ENCODE measurements at places on chromosomes 13 and 19.

GRCh38 chr19:21900401-21900800 lies 64.4 kb upstream of the ZNF43 start:
- no peak for DNase-seq

- DNase-seq, result no peak
These were observed 154.9 kb upstream of the TRPC4 start for GRCh38 chr13:38024431-38024830.

GRCh38 chr13:81781471-81781870 lies 1440.5 kb upstream of the SPRY2 start:
- DNase-seq, result no peak

DNA sequence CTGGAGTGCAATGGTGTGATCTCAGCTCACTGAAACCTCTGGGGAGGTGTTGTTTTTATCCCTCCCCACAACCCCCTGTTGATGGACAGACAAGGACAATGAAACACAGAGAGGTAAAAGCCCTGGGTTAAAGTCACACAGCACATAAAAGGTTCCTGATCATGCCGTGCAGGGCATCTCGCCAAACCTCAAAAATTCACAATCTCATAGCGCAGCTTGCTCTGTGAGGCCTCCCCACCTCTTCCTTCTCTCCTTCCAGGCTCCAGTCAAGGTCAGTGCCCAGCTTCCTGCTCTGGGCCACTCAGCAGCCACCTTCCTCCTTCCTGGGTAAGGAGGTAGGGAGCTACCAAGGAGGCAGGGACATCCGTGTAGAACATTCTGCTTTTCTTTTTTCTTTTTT lies 2.3 kb downstream of the FUT2 start:
- DNase-seq, result no peak

DNA sequence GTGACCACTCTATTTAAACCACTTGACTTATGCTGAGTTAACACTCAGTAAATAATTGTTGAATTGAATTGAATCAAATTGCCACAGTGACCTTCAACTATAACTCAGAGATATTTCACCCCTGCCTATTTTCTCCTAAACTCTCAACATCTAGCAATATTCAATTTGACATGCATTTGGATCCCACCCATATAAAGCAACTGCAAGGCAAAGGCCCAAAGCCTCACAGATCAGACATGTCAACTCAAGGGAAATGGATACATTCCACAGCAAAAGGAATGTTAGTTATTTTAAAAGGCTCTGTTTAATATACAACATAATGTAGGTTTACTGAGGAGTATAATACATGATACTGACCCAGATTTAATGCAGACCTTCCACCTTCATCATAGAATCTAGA lies 107.4 kb downstream of the KCTD12 start:
- DNase-seq, result no peak

DNA sequence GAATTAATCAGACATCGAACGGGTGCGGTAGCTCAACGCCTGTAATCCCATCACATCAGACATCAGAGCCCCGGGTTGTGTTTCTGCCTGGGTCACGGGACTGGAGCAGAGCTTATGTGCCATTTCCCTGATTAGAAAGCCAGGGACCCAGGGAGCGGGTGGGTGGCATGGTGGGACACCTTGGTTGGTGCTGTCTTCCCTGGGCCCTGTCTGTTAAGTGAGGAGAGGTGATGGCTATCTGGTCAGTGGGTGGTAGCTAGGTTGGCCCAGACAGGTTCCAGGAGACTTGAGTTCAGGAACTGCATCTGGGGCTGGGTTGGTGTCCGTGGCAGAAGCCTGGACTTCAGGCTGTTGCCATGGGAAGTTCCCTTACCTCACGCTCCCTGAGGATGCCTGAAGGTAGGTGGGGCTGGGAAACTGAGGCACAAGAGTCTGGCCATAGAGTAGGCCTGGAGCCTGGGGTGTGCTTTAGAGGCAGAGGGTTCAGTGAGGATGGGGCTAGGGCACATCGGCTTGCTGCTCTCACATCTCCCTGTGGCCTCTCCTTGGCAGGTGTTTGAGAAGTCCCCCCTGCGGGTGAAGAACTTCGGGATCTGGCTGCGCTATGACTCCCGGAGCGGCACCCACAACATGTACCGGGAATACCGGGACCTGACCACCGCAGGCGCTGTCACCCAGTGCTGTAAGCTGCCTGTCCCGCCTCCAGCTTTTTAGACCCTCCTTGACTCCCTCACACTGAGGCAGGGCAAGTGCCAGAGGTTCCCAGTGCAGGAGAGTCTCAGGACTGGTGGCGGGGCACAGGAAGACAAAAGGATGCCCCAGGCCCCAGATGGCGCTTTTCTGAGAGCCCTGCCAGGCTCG lies 2.1 kb downstream of the RPL18A start:
- no peak for DNase-seq

All from activated naive CD4-positive, alpha-beta T cell treated with Interleukin-2 at 50 U/mL for 16 hours (primary cell).